ENCODE measurements at places on chromosomes 1 and 21.

DNA sequence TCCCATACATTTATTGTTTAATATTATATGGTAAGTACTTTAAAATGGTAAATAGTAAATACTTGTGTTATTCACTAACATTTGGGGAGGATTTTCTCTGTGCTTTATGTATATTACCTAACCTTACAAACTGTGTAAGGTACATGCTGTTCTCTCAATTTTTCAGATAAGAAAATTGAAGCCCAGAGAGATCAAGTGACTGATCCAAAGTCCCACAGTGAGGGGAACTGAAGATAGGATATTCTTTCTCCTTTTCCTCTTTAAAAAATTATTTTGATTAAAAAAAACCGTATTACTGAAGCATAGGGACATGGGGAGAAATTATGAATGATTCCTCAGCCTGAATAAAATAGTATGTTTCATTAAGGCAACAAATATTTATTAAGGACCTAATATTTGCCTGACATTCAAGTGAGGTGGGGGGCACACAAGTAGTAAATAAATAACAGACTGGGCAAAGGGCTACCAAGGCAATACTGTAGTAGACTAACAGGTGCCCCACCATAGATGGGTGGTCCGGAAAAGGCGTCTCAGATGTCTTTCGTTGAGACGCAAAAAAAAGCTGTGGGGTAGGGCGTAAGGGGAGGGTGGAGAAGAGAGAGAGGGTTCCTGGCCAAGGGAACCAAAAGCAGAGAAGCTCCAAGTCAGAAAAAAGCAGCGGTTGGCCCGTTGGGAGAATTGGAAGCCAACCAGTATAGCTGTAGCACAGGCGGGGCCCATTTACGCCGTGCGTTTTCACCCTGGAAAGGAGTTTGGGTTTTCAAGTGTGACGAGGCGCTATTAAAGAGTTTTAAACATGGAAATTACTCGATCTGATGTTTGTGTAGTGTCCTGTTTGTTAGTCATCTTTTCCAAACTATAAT lies 944 bp upstream of the AGO3 start:
- DNase-seq = peak; percentile 32

GRCh38 chr1:46595127-46595526 lies 8.9 kb downstream of the MKNK1 start:
- no peak for DNase-seq

DNA sequence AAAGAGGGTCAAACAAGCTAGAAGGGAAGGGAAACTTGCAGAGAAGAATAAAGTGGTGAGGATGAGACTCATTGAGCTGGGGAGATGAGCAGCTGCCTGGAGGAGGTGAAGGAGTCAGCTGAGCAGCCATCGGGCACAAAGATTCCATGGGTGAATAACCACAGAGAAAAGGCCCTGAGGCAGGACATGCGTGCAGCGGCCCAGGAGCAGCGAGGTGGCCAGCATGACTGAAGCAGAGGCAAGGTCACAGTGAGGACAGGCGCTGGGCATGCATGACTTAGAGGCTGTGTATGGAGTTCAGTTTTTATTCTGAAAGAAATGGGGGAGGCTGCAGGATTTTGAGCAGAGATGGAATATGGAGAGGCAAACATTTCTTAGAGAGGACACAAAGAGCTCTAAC lies 24.9 kb downstream of the OLFML2B start:
- no peak for DNase-seq

- no peak for DNase-seq
These were observed 982 bp upstream of the IL24 start for GRCh38 chr1:206896261-206896660.

- DNase-seq = no peak
These were observed 217.7 kb downstream of the URB2 start for GRCh38 chr1:229843627-229844238.

DNA sequence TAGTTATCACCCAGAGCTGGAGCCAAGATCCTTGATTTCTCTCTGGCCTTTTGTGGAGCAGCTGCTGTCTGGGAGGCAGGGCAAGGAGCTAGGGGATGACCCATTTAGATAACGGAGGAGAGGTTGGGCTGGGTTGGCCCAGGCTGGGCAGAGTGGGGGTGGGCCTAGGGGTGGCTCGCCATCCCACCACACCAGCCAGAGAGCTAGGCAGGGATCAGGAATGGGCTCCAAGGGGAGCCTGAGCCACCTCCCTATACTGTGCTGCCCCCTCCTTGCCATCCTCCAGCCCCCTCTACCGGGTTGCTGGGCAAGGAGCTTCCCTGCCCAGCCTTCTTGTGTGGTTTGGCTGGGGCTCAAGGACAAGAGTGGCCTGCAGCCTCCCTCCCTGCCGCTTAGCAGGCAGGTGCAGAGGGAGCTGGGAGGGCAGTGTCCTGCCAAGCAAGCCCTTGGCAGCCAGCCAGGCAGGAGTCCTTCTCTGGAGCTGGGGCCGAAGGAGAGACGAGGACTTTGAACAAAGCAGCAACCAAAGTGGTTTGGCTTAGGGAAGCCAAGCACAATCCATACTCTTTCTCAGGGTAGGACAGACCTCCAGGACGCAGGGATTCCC lies 4.1 kb downstream of the NUAK2 start:
- no peak for DNase-seq

DNA sequence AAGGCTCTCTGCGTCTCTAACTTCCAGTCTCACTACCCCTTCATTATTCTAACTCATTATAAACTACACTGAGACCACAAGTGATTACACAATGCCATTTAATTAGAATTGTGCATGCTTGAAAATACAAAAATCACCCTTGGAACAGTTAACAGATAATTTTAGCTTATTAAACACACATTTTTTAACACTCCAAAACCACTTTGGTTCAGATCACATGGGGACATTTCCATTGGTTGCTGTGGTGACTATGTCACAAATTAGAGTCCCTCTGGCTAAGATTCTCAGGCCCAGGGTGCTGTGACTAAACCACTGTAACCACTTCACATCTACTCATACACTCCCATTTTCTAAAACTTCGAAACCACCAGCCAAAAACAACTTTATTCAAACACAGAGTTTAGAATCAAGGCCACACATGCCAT lies 43.0 kb downstream of the JAK1 start:
- DNase-seq = no peak

DNA sequence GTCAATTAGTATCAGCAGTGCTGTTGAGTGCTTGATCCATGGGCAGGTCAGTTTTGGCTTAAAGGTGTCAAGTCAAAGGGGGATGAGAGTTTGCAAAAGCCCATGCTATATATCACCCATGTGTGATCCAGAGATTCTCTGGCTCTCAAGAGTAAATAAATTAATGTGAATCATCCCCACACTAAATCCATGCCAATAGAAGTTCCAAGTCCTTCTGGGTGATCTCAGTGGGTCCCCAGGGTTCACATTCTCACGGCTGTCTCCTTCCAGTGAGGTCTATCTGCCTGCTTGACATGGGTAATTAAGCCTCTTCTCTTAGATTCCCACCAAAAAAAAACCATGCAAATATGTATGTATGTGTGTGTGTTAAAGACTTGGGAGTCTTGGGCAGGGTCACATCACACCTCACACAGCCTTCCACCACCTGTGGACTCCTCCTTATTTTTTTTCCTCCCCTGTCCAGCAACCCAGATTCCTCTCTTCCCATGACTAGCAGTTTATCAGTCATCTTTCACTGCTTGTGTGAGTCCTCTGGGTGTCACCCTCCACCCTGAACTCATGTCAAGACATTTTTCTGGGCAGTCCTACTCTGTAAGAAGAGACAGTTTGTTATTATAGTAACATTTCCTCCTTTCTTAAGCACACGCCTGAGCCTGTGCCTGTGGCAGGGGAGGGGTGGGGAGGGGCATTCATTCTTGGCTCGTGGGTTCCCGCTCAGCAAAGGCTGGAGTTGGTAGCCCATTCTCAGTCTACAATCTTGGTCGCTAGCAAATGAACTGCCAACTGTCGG lies 14.3 kb upstream of the S100A11 start:
- DNase-seq = no peak

- DNase-seq = no peak
These were observed 46.9 kb downstream of the S100B start for GRCh38 chr21:46557919-46558392.

- DNase-seq = no peak
These were observed 7.0 kb downstream of the ATP13A2 start for GRCh38 chr1:17004466-17005364.

Measured in GM04504 (cell line).